ENCODE measurements at places on chromosomes 5 and 9.

DNA sequence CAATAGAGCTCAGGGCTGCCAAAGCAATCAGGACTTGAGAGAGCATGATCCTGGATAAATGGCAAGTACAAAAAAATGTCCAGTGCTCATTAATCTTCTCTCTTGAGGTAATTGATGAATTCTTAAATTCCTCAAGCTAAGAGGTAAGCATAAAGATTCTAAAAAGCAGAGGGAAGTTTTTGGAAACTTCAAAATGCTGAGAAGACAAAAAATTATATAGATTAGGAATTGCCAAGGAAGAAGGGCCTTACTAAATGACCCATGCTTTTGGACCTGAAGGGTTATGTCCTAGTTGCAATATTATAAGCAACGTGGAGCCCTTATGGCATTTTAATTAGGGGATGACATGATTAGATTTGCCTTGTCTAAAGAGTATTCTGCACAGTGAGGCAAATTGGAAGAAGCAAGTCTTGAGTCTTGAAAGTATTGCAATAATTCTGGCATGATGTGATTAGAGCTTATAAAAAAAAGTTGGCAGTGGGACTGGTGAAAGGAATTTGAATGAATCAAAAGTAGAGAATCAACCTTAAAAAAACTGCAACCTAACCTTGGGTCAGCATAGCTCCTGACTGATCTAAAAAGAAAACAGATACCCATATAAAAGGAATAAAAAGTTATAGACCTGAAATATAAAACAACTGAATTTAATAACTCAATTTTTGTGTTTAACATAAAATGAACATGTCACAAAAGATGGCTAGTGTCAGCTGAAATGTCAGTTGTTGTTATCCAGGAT lies 323.8 kb upstream of the ARRDC3 start:
- DNase-seq = no peak

- no peak for DNase-seq
Measured at GRCh38 chr9:113026200-113026599, 14.2 kb upstream of the ZNF883 start.

DNA sequence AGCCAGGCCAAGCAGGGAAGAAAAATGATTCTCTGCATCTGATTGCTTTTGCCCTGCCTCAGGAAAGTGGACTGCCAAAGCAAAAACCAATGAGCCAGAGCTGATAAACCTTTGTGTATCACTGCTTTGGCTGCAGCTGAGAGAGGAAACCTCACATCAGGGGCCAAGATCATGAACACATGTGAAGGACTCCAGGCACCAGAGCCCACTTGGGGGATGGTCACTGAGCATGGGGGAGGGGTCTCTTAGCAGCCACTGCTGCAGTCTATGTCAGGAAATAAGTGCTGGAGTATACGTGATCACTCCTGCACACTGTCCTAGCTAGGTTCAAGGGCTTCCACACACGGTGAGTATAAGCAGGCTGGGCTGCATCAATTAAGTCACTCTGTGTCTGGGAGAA lies 229.9 kb downstream of the SPOCK1 start:
- no peak for DNase-seq

DNA sequence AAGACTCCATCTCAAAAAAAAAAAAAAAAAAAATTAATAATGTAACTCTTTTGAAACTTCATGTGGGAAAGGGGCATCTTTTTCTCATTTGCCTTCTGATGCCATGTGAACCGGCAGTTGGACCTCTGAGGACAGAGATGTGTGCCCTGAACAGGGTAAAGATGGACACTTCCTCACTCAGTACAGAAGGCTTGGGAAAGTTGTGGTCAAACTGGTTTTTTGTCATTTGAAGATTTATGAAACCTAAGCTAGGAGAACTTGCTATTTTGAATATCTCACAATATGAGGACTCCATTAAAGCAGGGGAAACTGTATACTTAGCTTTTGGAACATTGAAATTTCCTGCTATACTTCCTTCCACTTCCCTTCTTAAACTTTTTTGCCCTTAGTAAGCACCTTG lies 147.5 kb upstream of the ALDH1B1 start:
- no peak for DNase-seq

- DNase-seq = no peak
Measured at GRCh38 chr5:115962239-115962564, at the start of gene LVRN. Gene LVRN, plus strand, starts transcription at chr5:115962475. Its CDS starts 143 bp downstream, at chr5:115962618.

GRCh38 chr5:158407824-158408195 lies 548.9 kb upstream of the CLINT1 start:
- no peak for DNase-seq

DNA sequence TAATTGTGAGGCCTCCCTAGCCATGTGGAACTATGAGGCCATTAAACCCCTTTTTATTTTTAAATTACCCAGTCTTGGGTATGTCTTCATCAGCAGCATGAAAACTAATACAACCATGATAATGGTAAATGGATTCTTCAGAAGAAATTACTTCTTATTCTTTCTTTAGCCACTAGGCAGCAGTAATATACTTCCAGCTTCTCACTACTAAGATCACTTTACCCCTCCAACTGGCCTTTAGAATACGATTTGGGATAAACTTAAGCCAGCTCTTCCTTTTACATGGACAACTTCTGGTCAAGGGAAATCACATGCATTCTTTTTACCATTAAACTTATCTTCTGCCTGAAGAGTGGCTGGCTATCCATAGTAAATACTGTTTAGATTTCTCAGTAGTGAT lies 355.4 kb downstream of the MAN2A1 start:
- DNase-seq = no peak

GRCh38 chr5:83955916-83956315 lies 235.3 kb upstream of the HAPLN1 start:
- DNase-seq = no peak

- DNase-seq = no peak
Measured at GRCh38 chr9:115551396-115551795, 433.4 kb upstream of the TNC start.

DNA sequence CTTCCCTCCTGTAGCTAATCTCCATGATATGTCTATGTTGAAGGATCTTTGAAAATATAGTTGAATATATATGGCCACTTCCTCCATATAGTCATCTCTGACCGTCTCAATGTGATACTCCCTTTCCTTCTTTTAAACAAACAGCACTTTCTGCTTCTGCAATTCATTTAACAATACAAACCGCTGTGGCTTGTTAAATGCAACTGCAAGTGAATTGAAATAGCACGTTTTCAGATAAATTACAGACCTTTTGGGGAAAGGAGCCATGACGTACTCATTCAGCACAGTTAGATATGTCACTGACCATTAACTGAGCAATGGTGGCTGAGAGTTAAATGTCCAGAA lies 82.5 kb downstream of the FBXO38 start:
- DNase-seq = no peak

GRCh38 chr9:116592970-116593369 lies 94.1 kb upstream of the TRIM32 start:
- no peak for DNase-seq

DNA sequence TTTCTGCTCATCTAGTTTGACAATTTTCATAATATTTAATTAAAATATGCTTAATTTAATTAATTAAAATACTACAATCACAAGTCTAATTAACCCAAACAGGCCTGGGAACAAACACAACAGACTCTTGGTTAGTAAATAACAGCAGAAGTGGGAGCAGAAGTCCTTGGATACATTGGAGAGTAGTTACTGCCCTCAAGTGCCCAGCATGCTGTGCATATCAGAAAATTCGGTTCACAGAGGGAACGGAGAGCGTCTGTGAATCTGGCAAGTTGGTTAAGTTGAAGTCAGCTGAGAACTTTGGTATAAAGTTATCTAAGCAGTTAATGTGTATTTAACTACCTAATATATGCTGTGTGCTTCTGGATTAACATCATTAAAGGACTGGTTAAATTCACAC lies 87.0 kb upstream of the ATG10 start:
- no peak for DNase-seq

DNA sequence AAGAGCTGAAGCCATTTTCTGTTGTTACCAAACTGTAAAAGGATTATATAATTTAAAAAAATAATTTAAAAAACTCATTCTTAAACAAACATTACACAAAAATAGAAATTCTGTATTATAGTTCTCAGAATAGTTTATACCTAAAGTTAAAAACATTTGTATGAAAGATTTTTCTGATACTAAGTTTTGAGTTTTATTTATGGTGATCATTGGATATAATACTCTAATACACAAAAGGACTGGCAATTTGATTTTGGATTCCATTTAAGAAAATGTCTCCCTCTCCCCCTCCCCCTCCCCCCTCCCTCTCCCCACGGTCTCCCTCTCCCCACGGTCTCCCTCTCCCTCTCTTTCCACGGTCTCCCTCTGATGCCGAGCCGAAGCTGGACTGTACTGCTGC lies 37.7 kb upstream of the PDCL start:
- no peak for DNase-seq

DNA sequence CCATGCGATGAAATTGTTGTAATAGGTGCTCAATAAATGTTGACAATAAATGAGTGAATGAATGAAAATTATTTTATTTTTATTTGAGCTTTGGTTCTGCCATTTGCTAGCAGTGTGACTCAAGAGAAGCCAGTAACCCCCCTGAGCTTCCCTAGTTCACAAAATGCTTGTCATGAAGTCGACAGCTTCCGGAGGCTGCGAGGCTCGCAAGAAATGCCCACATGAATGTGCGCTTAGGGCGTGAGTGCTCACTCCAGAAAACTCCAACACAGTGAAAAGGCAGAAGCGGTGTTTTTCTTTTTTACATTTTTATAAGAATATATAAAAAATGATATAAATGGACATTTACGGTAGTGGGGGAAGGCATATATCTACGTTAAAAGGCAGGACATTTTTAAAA lies 26.5 kb downstream of the CDKN2A start:
- no peak for DNase-seq

GRCh38 chr5:132471151-132471907 lies 19.2 kb downstream of the IRF1 start:
- DNase-seq = no peak

DNA sequence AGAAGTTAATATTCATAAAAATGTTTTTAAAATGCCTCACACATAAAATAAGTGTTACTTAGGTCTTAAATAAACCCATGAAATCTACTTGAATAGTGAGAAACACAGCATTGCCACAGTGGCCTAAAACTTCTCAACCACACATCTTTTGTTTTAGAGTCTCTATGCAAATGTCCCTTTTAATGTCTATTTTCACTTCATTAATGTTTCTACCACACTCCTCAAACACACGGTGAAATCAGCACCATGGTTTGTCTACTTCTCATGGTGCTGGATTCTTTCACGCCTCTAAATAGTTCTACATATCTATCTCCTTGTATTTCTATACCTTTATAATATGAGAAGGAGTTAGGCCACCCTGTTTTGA lies 111.2 kb downstream of the EDIL3 start:
- DNase-seq = no peak

All from activated CD4-positive, alpha-beta T cell treated with anti-CD3 and anti-CD28 coated beads for 48 hours (primary cell).